Suprapubic skin (tissue), 4 donors: ENCODE measurements at places on chromosomes 6 and 20.

- H3K4me3 ChIP-seq: no peak overlapping the region
- H3K27ac ChIP-seq: no peak overlapping the region
- no peaks in the 10 kb centered on the region for H3K36me3 ChIP-seq
- H3K4me1 ChIP-seq: no peaks in the 10 kb centered on the region
Observed at GRCh38 chr6:17022604-17023003, 79.2 kb upstream of the STMND1 start.

- H3K27ac ChIP-seq: no peak overlapping the region
- peaks cover 36% of the 10 kb centered on the region for H3K36me3 ChIP-seq
- H3K4me3 ChIP-seq: no peak overlapping the region
- no peak for DNase-seq
Observed at GRCh38 chr6:89874438-89874837, 19.8 kb upstream of the GJA10 start.

DNA sequence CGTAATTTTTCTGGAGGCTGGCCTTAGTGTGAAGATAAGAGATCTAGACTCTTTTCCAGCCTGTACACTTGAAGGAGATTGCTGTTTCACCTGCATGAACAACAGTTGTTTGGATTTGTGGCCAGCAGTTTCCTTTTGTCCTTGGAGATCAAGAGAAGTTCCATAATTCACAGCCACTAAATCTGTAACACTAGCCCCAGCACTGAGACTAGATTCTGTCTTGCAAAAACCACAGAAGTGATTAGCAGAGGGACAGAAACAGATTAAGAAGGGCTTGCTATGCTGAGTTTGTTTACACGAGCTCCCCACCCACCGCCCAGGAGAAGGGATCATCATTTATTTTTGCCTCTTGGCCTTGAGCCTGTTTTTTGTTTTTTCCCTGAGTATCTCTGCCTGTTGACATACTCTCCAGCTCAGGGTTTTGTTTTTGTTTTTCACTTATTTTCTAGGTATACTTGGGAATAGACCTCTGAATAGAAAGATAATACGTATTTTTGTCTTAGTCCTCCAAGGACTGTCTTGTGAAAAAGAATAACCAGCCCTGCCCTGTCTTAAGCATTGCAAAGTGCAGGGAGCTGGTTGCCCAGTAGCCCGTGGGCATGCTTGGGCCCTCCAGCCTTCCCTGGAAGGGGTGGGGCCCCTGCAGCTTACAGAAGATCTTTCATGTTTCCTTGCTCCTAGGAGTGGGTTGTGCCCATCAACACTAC, 93.1 kb upstream of the SOX4 start:
- H3K4me1 ChIP-seq: peaks cover 18% of the 10 kb centered on the region
- no peak for DNase-seq
- H3K27me3 ChIP-seq: no peaks in the 10 kb centered on the region

- no peak overlapping the region for H3K4me3 ChIP-seq
- DNase-seq: no peak
- H3K27ac ChIP-seq: no peak overlapping the region
- H3K4me1 ChIP-seq: no peaks in the 10 kb centered on the region
Observed at GRCh38 chr6:152957796-152958195, 25.0 kb downstream of the FBXO5 start.

DNA sequence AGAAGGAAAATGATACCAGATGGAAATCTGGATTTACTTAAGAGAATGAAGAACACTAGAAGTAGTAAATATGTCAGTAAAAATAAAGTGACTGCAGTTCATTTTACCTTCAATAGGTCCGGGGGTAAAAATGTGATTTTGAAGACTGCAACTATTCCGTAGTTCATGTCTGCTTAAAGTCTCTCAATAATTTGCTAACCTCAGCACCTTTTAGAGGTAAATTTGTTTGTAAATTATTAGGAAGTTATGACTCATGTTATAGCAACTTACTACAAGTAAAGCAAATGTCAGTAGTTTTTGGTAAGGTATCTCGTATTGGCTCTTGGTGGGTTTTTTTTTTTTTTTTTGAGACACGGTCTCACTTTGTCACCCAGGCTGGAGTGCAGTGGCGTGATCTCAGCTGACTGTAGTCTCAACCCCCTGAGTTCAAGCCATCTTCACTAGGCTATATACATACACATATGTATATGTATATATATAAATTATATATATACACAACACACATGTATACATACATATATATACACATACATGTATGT, 32.1 kb downstream of the BICRAL start:
- no peak overlapping the region for H3K27ac ChIP-seq
- no peak overlapping the region for H3K4me3 ChIP-seq
- no peaks in the 10 kb centered on the region for H3K27me3 ChIP-seq
- no peaks in the 10 kb centered on the region for H3K36me3 ChIP-seq
- DNase-seq: no peak
- H3K4me1 ChIP-seq: no peaks in the 10 kb centered on the region
